ENCODE measurements at places on chromosomes 5 and 9.

- no peak for DNase-seq
Measured at GRCh38 chr9:92964607-92965060, 17.3 kb downstream of the FGD3 start.

GRCh38 chr5:11153670-11154382 is 392.8 kb upstream of the DAP start:
- DNase-seq: no peak

GRCh38 chr9:129852579-129852978 is 17.3 kb downstream of the USP20 start:
- DNase-seq: no peak

DNA sequence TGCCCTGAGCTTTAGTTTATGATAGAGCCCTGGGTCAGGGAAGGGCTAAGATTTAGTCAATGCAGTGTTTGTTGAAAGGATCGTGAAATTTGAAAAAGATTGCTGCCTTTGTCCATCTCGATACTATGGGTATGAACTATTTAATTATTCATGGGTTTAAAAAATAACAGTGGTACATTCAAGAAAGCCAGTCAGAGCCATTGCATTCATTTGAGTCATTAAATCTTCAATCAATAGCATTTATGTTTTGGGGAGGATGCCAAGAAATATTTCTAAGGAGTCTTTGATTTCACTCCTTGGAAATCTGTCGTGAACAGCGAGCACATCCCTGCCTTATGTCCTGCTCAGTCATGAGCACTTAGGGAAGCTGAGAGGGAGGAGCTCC is 54.4 kb upstream of the LRRTM2 start:
- DNase-seq: no peak

DNA sequence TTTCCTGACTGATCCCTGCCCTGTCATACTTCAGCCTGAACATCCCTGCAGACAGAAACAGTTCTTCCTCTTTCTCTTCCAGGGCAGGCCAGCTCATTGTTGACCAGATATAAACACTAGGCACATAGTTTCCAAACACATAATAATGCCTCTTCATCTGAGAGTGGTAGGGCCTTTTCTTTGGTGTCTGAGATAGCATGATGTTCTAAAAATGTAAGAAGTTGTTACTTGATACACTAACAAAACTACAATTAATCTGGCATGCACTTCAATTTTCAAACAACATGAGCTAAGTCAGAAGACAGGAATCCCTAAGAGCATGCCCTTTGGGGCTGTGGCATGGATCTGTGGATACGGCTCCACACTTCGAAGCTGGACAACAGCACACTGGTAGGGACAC is 246.6 kb downstream of the SPOCK1 start:
- no peak for DNase-seq

GRCh38 chr5:67165526-67166459 is 30.8 kb downstream of the CD180 start:
- peak; percentile 57 for DNase-seq

GRCh38 chr9:131013771-131014676 is 5.0 kb downstream of the LAMC3 start:
- no peak for DNase-seq

GRCh38 chr9:24036459-24036858 is 210.4 kb upstream of the ELAVL2 start:
- DNase-seq: no peak

GRCh38 chr5:134600600-134600999 is 32.0 kb downstream of the SAR1B start:
- no peak for DNase-seq

DNA sequence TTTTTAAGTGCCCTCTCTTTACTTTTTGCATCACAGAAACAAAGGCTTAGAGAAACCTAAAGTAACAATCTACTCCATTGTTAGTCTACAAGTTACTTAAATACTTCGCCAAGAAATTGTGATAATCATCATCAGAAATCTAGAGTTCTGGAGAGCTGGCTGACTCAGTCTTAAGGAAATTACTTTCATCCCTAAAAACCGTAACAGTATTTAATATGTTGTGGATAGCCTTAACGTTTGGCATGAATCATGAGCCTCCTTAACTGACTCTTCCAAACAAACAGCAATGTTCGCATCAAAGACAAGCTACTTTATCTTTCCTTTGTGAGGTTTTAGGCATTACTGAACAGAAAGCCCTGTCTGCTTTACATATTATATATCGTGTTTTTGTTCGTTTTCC is 128.7 kb downstream of the NIPBL start:
- DNase-seq: no peak

DNA sequence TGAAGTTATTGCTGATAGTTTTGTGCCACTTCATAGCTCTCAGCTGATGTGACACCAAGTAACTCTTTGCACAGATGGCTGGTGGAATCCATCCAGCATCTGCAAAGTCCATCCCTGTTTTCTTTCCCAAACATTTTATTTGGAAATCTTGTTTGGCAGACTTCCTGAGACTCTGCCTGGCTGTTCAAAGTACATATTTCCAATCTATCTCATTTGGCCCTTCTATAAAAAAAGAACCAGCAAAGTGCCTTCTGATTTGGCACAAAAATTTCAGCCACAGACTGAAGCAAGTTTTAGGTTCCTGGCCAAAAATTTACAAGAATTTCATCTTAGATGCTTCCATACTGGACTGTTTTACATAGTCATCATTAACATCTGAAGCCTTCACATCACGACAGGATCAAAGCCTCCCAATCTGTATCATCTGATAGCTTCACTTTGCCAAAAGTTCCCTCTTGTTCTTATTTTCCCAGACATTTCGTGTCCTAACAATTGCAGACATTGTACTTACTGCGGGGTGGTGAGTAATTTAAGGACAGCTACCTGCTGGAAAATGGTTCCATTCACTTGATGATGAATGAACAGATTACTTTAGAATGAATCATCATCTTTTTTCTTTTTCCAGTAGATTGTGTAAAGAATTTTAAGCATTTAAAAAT is 377.3 kb downstream of the KIAA0825 start:
- DNase-seq: no peak

DNA sequence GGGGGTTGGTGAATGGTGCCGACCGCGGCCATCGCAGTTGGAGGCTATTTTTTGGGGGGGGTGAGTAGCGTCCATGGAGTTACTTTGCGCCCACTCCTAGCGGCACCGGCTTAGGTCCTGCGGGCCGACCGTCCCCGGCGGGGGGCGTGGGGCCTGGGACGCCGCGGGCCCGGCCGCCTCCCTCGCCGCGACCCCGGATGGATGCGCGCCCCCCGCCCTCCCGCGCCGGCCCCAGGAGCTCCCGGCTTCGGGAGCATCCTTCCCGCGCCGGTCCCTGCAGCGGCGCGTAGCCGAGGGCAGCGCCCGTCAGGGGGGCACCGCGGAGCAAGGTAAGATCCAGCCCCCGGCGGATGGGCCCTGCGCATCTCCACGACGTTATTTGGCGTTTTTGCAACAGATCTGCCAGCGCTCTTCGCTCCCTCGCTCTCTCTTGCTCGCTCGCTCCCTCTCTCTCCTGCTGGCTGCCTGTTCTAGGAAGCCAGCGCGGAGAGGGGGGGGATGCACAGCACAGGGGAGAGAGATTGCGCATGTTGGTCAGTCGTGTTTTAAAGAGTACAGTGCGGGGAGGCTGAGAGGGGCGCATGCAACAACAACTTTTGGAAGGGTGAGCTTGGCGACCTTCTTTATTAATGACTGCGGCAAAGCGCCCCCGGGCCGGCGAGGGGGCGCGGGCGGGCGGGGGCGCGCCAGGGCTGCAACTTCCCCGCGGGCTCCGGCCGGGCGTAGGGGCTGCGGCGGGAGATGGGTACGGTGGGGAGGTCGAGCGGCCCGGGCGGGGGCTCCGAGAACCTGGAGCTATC is 413 bp downstream of the JADE2 start:
- DNase-seq: no peak

GRCh38 chr5:1444361-1445189 is 665 bp downstream of the SLC6A3 start:
- DNase-seq: no peak

DNA sequence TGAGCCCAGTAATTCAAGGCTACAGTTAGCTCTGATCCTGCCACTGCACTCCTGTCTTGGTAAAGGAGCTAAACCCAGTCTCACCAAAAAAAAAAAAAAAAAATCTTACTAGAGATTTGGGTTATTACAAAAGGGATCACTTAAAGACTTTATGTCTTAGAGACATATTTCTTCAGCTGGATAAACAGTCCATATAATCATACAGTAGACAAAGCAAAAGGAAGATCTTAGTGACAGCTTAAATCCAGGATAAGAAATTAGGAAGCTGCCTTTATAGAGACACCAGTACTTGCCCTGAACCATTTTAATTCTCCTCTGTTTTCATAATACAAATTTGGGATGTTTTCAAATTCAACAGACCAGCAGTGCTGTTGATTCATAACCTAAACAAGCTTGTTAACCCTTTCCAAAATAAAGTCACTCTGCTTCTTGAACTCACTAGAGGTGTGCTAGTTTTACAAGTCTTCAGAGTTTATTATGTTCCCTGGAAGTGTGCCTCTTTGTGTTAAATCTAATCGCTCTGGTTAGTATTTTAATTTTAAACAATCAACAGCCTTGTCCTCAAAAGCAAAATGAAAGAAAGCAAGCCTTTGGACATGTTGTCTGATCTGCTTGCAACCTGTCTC is 255.5 kb downstream of the ARRDC3 start:
- no peak for DNase-seq

DNA sequence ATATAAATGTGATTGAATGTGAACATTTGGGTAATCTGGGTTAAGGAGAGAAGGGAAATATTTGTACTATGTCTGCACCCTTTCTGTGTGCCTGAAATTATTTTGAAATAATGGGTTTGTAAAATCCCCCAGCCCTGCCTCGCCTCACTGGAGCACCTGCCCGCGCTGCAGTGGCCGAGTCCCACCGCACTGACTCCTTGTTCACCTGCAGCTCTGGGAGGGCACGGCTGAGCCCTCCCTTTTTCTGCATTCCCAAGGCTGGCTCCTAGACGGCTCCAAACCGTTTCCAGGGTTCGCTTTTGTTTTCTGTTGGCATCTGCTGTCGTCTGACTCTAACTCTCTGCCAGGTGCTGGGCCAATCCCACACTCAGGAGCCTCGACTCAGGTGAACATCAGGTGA is 17.6 kb upstream of the PPP1R26 start:
- no peak for DNase-seq

DNA sequence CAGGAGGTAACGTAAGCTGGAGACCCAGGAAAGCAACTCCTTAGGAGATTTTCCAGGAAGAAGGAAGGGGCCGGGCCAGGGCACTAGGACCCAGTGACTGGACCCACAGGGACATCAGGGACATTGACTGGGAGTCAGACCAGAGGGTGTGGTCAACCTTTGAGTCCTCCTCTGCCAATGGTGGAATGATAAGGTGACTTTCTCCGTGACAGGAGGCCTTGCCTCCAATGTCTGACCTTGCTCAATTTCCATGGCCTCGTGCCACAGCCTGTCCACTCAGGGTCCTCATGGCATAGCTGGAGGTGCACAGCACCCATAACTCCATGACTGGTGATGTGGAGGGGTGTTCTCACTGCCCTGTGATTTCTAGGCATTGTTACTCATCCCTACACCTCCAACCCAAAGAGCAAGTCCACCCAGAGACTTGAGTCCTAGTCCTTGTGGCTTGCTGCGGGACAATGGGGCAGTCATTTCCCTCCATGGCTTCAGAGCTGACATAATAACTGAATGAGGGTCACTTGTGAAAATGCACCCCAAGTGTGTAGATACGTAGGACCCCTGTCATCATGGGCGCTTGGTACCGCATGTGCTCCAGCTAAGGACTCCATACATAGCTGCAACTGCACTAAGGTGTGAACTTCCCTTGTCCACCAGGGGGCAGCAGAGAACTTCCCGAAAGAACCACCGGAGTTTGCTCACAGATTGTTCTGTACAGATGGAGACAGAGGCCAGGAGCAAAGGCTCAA is 4.1 kb upstream of the AMBP start:
- DNase-seq: peak; percentile 75

DNA sequence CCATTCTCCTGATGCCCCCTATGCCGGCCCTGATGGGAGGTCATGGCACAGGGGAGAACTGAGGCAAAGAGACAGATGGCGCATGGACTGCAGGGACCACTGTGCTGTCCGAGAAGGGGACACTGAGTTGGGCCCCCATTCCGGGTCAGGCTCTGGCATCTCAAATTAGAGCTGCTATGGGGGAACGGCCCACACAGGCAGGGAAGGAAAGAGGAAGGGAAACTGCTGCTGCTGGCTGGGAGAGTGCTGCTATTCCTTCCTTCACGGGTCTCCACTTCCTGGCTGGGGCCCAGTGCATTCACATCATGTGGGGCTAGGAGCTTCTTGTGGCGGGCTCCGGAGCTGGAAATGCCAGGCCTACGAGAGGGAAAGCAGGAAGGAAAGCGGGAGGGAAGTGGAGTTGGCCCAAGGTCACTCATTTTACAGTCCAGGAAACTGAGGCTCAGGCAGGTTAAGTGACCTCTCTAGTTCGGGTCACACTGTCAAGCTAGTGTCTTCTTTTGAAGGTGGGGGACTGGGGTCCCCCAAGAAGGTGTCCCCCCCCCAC is 1.3 kb upstream of the CARD19 start:
- DNase-seq: no peak

DNA sequence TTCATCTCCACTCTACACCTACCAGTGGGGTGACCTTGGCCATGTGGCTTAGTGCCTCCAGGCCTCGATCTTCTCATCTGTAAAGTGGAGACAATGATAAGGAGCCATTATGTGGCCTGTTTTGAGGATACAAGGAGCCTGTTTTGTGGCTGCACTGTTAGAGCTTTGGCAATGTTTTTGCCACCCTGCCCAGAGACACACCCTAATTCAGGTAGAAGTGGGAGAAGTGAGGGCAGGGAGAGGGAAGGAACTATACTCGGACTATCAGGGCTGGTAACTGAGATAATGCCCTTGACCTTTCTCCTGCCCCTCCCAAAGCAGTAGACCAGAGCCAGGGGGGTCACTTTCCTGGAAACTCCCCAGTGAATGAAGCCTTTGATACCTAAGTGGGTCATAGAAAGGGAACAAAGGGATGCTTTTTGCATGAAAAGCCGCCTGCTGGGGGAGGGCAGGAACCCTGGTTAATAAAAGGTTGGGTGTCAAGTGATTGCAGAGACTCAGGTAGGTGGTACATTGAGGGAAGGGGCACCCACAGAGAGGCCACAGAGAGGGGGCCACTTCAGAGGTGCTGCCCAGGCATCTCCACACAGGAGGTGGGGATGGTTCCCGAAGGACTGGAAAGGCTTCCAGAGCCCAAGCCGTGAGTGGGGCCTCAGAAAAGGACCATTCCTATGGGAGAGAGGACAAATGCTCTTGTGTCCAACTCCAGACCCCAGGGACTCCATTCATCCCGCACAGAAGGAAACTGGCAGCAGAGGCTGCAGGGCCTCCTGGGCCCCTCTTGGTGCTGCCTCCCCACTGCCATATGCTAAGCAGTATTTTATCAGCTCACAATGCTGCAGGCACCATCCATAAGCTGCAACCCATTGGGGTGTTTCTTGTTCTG is 42.3 kb upstream of the VDAC1 start:
- no peak for DNase-seq

- no peak for DNase-seq
Measured at GRCh38 chr5:174596429-174596828, 128.0 kb upstream of the MSX2 start.

GRCh38 chr9:85142496-85142911 is 473.0 kb downstream of the NTRK2 start:
- no peak for DNase-seq

DNA sequence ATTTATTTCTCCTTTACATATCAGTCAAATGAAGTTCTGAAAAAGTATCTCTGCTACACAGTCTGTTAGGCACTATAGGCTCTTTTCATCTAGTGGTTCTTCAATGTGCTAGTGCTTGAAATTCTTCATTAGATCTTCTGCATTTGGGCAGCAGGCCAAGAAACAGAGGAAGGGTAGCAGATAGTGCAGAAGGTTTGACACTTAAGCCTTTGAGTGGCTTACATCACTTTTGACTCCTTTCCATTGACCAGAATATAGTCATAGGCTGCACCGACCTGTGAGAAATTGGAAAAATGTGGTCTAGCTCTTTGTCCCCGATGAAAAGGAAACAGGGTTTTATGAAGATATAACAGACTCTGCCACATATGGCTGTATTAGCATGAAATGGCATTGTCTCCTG is 459.5 kb upstream of the PTGER4 start:
- DNase-seq: no peak
